Lung (tissue), 17 donors: ENCODE measurements at places on chromosomes 16 and 17. TPM values are rescaled to one million over a fixed set of nuclear protein-coding genes. Genes with fewer than 3 reads are reported as not detected.

The HSPB9 gene
- total RNA-seq, result 0.20 TPM

The CACNA1G gene
- 0.31 TPM for total RNA-seq

The FBXW10B gene
- total RNA-seq, result 2.4 TPM

- H3K4me3 ChIP-seq, result no peak overlapping the region
- no peak overlapping the region for H3K27ac ChIP-seq
- DNase-seq, result peak; percentile 56
- H3K4me1 ChIP-seq, result peaks cover 4% of the 10 kb centered on the region
- no peaks in the 10 kb centered on the region for H3K27me3 ChIP-seq
- H3K36me3 ChIP-seq, result no peaks in the 10 kb centered on the region
These were observed 254.6 kb downstream of the MRTFB start for GRCh38 chr16:14325502-14326401.

The BCAR1 gene
- 51.3 TPM for total RNA-seq

The NEURL4 gene
- 21.7 TPM for total RNA-seq

DNA sequence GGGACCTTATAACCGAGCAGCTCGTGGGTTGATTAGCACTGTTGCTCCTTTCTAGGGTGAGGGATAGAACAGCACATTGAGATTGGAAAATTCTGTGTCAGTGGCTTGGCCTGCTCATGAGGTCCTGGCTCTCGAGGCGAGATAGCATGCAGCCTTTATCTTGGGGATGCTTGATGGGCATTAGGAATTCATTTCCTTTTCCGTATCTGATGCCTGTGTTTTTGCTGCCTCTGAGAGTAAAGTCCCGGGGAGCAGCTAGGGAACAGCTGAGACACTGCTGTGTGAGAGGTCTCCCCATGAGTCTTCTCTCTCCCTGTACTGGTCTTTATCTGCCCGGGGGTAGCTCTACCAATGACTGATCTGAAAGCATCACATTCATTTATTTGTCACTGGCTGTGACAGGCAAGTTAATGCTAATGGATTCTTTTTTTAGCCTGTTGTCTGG, 14.5 kb downstream of the MSI2 start:
- H3K4me1 ChIP-seq, result peaks cover 19% of the 10 kb centered on the region
- no peak for DNase-seq
- H3K27me3 ChIP-seq, result no peaks in the 10 kb centered on the region
- no peak overlapping the region for H3K27ac ChIP-seq
- H3K36me3 ChIP-seq, result peaks cover 20% of the 10 kb centered on the region

The TNS4 gene
- total RNA-seq, result 6.8 TPM

DNA sequence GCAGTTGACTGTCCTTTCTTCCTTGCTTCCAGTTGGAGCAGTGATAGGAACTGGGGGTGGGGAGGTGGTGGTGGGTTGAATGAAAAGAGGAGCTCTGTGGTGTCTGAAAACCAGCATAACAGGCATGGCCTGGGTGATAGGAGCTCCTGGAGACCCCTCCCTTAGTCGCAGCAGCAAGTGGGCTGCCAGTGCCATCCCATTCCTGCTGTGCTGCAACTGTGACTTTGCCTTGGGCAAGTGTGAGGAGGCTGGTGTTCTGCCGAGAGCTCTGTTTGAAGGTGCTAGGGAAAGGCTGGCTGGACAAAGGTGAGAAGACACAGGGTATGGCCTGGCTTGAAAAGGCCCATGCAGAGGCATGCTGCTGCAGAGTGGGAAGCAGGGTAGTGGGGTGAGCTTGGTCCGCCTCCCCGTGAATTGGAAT, 2.7 kb upstream of the CDK5R1 start:
- no peak overlapping the region for H3K4me3 ChIP-seq
- no peak for DNase-seq
- peak overlapping the region; percentile 5 for H3K27ac ChIP-seq
- H3K4me1 ChIP-seq, result no peaks in the 10 kb centered on the region

The CDH8 gene
- 3.1 TPM for total RNA-seq

The TBC1D3E gene
- total RNA-seq, result not detected

GRCh38 chr16:23388786-23389185, 64.2 kb downstream of the COG7 start:
- H3K27ac ChIP-seq, result no peak overlapping the region
- no peak overlapping the region for H3K4me3 ChIP-seq
- no peak for DNase-seq
- no peaks in the 10 kb centered on the region for H3K4me1 ChIP-seq
